ENCODE measurements at places on chromosomes 5 and 9.

DNA sequence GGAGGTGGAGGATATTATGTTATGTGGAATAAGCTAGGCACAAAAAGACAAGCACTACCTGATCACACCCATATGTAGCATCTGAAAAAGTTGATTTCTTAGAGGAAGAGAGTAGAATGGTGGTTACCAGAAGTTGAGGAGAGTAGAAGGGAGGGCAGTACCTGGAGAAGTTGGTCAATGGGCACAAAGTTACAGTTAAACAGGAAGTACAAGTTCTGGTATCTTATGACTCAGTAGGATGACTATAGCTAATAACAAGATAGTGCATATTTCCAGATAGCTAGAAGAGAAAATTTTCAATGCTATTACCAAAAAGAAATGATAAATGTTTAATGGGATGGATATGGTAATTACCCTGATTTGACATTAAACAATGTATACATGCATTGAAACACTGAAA lies 686.7 kb downstream of the ISL1 start:
- DNase-seq: no peak

- no peak for DNase-seq
These were observed 2.8 kb downstream of the GM2A start for GRCh38 chr5:151255621-151256286.

DNA sequence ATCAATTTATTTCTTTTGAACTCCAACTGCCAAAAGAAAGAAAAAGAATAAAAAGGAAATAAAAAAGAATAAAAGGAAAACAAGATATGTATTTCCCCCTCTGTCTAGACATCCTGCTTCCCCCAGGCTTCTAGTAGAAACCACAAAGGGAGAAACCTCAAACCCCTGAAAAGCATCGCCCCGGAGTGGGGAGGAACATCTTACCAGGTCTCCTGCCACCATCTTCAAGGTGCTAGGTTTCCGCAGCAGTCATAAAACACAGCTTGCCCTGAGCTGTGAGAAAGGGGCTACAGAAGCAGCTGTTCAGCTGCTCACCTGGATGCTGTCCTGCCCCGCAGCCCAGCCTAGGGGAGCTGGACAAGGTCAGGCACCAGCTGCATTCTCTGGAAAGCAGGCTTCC lies 487.7 kb downstream of the GADD45G start:
- DNase-seq: no peak

DNA sequence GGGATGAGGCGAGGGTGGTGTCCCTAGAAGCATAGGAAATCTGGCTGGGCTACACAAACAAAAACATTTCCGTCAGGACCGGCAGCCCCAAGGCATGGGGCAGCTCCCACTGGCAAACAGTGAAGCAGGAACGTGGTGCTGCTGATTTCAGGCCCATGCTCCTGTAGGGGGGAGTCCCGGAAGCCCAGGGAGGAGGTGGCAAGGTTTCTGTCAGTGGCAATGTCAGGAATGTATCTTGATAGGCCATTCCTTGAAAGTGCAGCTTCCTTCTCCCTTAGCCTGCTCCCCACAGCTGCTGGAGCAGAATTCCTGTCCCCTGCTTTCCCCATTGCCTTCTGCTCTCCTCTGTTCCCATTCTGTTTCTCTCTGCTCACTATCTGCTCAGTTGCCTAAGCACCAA lies 42.4 kb downstream of the MRRF start:
- DNase-seq: no peak

DNA sequence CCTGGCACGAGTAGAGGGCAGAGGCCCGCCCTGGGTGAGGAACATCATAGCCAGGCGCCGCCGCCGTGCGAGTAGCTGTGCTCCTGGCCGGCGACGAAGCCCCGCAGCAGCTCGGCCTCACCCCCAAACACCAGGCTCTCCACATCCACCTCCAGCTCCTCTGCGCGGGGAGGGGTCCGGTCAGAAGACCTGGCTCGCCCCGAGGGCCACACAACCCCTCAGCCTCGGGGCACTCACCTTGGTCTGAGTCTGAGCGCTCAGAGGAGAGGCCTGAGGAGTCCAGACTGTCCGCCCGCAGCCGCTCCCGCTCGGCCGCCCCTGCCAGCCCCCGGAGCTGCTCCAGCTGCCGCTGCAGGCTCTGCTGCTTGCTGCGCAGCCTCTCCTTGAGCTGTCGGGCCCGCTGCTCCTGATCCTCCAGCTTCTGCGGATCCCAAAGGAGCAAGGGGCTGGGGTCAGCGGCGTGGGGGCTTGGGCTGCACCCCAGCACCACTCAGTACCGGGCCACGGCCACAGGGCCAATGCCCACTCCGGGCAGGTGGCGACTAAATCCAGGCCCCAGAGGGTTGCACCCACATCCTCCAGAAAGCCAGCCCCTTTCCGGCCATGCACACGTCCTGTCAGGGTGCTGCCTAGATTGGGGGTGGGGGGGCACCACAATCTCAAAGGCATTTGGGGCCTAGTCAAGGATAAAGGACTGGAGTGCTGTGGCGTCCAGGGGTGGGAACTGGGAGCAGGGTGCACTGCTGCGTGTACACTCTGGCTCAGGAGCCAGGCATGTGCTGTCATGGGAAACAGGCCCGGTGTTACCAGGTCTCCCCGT lies 3.9 kb downstream of the MXD3 start:
- DNase-seq: no peak

DNA sequence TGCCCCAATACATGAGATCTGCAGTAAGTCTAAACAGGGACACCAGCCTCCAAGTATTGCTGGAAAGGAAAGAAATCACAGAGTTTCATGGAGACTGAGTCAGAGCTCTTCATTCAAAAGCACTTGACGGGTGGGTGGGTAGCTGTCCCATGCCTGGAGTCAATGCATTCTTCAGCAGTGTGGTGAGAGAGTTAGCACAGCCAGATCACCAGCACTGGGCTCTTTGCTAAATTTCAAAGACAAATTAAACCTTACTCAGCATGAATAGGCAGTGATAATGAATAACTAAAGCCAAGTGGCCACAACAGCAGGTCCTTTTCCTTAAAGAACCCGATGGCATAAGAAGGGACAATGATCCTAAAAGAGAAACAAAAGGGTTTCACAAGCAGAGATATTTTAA lies 192.4 kb downstream of the ACTL7B start:
- DNase-seq: no peak

GRCh38 chr9:69583645-69584234 lies 88.4 kb downstream of the APBA1 start:
- no peak for DNase-seq

GRCh38 chr9:92735636-92736562 lies 28.7 kb downstream of the BICD2 start:
- DNase-seq: no peak

- no peak for DNase-seq
These were observed 97.9 kb upstream of the PCSK1 start for GRCh38 chr5:96530901-96531300.

GRCh38 chr9:72489986-72490385 lies 31.4 kb upstream of the TMC1 start:
- DNase-seq: no peak

- no peak for DNase-seq
These were observed 37.8 kb downstream of the BHMT start for GRCh38 chr5:79149433-79149832.

- DNase-seq: no peak
These were observed 366.9 kb upstream of the NUDT12 start for GRCh38 chr5:103929338-103930013.

DNA sequence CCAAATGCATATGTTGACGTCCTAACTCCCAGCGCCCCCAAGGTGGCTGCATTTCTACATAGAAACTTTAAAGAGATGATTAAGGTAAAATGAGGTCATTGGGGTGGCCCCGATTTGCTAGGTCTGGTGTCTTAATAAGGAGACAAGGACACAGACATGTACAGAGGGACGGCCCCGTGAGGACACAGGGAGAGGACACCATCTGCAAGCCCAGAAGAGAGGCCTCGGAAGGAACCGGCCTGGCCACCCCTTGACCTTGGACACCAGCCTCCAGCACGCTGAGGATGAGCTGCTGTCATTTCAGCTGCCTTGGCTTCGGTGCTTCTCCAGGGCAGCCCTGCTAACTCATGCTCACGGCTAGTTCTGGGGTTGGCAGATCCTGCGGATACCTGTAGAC lies 73.2 kb downstream of the MRPL36 start:
- DNase-seq: no peak

DNA sequence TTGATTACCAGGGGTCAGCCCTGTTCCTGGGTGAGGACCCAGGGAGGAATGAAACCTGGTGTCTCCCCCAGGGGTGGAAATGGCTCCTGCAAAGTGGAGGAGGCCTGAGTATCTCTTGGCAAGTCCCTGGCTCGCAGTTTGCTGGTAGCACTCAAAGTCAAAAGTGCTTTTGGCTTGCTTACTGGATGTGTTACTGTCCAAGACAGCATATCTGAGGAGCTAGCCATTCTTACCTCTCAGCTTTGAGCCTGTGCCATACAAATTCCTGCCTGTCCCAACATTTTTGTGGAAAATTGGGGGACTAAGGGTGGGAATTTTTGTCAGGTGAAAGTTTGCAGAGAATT lies 9.9 kb downstream of the ZNF618 start:
- no peak for DNase-seq

DNA sequence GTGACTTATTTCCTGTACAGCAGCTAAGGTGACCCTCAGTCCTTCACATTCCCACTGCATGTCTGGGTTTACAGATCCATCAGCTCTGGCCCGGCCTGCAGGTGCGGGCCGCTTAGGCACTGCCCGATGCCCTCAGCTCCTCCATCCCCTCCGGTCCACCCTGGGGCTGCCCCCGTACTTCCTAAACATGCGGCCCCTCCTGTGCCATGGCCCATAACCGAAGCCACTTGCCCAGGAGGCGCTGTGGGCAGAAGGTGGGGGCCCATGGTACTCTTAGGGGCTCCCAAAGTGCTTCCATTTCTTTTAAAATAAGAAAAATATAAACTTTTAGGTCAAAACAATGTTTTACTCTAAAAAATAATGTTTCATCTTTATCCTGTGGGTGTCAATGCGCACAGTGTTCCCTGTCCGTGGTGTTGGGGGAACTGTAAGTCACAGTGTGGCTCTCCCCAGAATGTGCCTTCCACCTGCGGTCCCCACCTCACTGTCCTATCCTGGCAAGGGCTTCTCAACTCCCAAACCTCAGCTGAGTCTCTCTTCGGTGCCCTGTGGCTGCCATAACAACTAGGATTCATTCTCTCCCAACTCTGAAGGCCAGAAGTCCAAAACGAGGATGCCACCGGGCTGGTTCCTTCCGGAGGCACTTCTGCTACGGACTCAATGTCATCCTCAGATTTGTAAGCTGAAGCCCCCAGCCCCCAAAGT lies 132.7 kb upstream of the LPCAT1 start:
- no peak for DNase-seq

DNA sequence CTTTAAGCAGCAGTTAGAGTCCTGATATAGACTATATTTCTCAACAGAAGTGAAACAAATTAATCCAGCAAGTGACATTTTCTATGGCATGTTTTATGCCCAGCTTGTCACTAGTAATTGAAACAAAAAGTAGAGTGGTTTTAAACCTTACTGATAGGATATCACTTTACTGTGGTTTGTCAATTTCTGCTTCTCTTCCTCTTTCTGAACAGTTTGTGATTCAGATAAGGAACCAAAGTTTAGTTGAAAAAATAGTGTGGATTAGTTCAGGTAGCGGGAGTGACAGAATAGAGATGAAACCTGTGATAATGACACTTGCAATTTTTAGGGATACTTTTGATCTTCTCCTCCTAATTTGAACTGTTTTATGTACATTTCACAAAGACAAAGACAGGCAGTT lies 485.7 kb upstream of the EDIL3 start:
- DNase-seq: no peak

- no peak for DNase-seq
These were observed 74.9 kb upstream of the TNFSF8 start for GRCh38 chr9:115005322-115005721.

DNA sequence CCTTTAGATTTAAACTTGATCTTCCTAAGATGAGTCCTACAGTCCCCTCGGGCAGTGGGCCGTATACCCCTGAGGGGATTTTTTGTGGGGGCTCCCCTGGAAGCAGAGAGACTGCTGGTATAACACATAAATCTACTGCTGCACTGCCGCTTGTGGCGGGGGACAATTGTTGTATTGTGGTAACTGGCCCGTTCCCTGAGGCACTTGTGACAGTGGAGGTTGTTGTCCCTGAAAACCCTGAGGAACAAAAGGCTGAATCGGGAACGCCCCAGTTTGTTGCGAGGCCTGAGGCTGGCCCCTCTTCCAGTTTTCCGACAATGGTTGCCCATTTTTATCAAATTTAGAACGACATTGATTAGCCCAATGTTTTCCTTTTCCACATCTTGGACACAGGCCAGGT lies 4.7 kb upstream of the TMEM141 start:
- no peak for DNase-seq

All from stimulated activated CD4-positive, alpha-beta T cell treated with anti-CD3 and anti-CD28 coated beads, TNF-alpha, amount 100 ng/mL, for 48 hours (primary cell).